ENCODE measurements at places on chromosomes 3 and 15. TPM values are rescaled to one million over a fixed set of nuclear protein-coding genes. Genes with fewer than 3 reads are reported as not detected.
A peak's percentile ranks its signal among the peaks of the same experiment; 100 is the strongest.

GRCh38 chr3:30443756-30444673 is 162.4 kb upstream of the TGFBR2 start:
- no peak for DNase-seq

DNA sequence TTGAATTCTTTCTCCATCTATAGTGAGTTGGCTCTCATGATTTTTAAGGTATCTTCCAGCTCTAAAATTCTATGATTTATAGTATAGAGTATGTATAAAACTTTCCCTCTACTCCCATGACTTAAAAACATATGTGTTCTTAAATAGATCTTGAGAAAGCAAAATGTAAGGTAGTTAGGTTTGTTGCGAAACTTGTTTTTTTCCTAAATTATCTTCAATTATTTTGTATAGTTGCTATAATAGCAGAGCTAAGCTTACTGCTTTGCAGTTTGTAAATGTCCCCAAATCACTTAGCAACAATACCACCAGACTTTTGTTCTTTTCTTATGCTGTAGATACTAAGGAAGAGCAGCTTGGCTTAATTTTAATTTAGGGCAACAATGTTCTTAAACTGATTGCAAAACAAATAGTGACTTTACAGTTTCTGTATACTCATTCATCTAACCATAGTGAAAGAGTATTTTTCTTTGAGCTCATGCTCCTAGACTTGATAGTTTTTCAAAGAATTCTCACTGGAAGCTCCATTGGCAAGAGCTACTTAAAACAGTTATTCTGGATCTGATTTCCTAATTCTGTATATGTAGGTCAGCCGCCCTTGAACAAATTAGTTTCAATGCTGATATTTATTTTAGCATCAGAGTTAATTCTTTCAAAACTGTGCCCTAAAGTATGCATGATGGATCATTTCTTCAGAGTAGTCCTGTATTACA is 61.2 kb downstream of the LYSMD4 start:
- no peak for DNase-seq

GRCh38 chr15:43329217-43329959 is 985 bp downstream of the LCMT2 start:
- peak; percentile 9 for DNase-seq

GRCh38 chr3:38548154-38548931 is 52.2 kb downstream of the EXOG start:
- peak; percentile 70 for DNase-seq

C3orf80 gene
- not detected for total RNA-seq

TCAIM gene
- total RNA-seq = 22.4 TPM

COPB2 gene
- total RNA-seq = 134 TPM

GOLGA8S gene
- total RNA-seq = not detected

All from H7 (cell line).